T-helper 2 cell (primary cell): ENCODE measurements at places on chromosomes 6 and 20.

DNA sequence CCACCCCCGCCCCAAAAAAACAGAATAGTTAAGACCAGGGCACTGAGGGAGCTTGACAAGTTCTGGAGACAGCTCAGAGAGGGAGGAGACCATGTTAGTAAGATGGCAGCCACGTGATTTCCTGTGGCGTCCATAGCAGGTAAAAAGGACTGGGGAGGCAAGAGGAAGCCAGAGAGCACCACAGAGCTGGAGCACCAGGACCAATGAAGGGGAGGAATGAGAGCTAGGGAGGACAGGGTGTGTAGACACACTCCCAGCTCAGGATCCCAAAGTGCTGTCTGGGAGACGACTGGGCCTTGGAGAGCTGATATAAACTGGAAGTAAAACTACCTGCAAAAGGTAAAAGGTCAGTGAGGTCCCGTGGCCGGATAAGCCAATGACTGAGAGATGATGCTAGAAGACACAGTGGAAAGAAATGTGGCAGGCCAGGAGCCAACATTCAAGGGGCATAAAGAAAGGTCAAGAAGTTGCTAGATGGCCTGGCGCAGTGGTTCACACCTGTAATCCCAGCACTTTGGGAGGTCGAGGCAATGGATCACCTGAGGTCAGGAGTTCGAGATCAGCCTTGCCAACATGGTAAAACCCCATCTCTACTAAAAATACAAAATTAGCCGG is 39.0 kb downstream of the SLC23A2 start:
- peak; percentile 51 for DNase-seq

- no peak for DNase-seq
Measured at GRCh38 chr20:35503841-35504561, 25.5 kb downstream of the C20orf173 start.

GRCh38 chr20:51174536-51174935 is 151.6 kb upstream of the KCNG1 start:
- DNase-seq = no peak

DNA sequence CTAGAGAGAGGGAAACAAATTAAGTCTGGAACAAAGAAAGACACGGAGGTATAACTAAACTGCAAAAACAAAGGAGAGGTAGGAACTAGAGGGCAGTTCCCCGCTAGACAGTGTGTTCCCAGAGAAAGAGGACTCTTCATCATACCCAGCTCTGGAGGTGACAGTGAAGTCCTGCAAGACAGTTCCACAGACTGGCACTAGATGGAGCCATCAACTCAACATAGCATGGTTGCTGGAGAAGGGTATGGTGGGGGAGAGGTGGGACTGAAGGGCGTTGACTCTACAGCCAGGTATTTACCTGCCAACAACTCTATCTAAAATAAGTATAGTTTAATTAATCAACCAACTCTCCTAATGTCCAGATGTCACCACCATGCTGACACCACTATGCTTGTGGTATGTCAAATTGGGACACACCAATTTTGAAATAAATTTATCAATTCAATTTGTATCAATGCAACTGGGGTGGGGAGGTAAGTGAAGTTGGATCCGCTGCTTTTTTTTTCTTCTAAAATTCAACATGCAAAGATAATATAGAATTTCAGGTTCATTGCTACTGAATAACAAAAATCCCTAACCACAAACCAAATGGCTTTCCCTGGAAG is 9.7 kb downstream of the BACH2 start:
- DNase-seq = no peak

DNA sequence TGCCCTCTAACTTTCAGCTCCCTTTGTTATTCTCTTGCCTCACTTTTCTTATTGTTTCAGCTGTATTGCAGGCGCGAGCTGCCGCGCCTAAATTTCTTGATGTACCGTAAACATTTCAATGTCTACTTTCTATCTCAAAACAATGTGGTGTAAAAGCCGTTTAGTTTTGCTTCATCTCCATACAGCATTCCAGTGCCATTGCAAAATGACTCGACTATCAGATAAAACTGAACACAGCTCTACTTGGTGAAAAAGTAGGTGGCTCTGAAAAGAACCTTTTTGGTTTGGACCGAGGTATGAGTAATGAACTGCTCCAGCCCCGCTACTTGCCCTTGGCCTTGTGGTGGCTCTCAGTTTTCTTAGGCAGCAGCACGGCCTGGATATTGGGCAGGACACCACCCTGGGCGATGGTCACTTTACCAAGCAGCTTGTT is 74.6 kb downstream of the OR2B2 start:
- DNase-seq = no peak

- DNase-seq = no peak
Measured at GRCh38 chr6:42571611-42572342, 7.9 kb downstream of the UBR2 start.

GRCh38 chr6:166573511-166574216 is 12.8 kb downstream of the RAMACL start:
- no peak for DNase-seq

- DNase-seq = no peak
Measured at GRCh38 chr6:44261581-44261980, 3.8 kb downstream of the NFKBIE start.

DNA sequence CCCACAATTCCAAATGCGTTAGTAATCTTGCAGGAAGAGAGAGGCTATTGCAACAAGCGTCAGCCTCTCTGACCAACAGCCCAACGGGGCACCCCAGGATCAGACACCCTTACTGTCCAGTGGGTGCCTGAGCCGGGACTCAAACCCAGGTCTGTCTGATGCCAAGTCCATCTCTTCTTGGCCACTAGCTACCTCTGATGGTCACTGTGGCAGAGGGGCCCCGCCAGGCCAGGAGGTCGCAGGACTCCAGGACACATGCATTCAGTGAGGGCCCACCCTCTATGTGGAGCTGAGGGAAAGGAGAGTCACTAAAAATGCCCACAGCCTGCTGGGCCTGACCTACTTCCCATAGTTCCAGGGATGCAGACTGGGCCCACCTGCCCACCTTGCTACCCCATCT is 83.3 kb downstream of the PREX1 start:
- no peak for DNase-seq

DNA sequence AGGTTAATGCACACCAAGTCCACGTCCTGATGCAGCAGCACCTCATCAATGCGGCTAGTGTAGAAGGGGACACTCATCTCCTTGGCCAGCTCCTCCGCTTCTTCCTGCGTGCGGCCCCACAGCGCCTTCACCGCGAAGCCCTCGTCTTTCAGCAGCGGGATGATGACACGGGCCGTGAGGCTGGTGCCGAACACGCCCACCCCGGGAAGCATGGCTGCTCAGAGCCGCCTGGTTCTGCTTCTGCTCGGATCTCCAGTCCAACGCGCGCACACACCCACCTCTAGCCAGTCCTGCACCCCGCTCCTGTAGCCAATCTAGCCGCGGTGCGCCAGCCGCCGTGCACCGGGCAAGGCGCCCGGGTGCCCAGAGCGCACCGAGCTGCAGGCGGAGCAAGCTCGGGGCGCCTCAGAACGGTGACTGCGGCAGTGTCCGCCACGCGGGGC is 700 bp downstream of the GFOD1 start:
- no peak for DNase-seq

DNA sequence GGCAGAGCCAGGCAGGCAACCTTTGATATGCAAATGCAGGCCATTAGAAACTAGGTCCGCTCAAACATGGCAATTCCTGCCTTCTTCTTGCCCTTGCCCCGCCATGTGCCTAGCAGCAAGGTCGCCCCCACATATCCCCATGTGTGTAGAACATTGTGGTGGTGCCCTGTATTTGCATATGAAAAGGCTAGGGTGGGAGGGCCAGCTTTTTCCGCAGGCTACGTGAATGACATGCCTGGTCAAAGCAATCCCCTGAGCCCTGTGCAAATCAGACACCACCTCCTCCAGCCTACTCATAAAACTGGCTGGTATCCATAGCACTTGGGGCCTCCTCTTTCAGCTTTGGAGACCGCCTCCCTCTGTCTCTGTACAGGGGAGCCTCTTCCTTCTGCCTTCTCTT is 31.6 kb downstream of the GSTA2 start:
- DNase-seq = no peak

DNA sequence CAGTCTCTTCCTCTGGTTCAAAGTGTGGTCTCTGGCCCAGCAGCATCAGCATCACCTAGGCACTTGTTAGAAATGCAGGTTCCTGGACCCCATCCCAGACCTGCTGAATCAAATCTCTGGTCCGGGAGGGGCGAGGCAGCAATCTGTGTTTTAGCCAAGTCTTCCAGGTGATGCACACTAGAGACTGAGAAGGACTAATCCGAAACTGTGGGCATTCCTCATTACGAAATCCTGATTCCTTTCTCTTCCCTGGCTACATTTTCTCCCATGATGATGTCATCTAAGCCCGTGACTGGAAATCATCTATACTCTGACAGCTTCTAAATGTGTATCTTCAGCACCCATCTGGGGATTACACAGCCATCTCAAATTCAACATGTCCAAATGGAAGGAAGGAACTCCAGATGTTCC is 39.7 kb upstream of the PRND start:
- DNase-seq = no peak

DNA sequence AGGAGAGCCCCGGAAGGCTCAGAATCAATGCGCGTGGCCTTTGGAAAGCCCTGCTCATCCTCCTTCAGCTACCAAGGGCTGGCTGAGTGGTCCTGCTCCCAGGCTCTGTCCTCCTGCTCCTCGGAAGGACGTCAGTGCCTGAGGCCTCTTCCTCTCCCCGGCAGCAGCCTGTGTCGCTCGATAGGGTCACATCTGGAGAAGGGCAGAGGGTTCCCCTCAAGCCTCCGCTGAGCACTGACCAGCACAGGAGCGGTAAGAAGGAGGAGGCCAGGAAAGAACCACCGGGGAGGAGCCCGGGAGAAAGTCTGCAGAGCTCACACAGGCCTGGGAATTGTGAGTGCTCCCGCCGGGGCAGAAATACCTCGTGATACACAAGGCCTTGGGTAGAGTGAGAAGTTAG is 21.2 kb downstream of the KIF25 start:
- DNase-seq = no peak

DNA sequence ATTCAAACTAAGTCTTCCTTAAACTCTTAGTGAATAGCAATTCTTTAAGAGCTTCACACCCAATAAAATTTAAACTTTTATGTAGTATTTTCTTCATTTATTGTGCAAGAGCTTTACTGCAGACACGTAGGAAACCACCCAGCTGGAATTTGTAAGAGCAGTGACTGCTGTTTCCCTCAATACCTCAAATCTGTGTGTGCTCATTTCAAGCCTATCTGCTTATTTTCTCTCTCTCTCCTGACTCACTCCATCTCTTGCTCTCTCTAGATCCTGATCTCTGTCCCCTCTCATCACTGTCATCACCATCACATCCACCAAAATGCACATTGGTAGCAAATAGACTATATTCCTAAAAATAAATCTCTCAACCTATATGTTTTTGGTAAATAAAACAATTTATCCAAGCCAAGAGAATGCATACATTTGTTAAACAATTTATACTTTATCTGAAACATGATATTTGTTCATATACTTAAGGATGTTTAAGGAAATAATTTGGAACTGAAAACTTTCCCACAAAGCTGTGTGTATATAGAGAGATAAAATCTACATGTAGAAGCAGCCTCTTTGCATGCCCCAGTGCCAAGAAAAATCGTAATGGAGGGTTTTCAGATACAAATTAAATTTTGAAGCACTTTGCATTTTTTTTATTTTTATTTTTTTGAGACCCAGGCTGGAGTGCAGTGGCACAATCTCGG is 273.0 kb downstream of the TFAP2A start:
- no peak for DNase-seq

GRCh38 chr6:74181471-74181870 is 485.5 kb downstream of the CD109 start:
- DNase-seq = no peak

DNA sequence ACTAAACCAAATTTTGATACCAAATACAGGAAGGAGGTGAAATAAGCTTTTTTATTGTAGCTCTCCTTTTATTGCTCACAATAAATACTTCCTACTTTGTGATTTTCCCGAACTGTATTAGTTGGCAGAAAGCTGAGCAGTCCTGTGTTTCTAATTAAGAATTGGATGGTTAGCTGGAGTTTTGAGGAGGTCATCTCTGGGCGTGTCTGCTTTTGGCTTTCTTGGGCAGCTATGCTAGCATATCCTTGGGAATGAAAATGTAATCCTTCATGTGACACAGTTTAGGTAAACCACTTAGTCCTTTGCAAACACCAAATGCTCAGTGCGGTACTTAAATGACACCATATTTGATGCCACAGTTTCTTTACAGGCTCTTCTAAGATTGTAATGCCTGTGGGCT is 67.5 kb downstream of the MTHFD1L start:
- no peak for DNase-seq

- DNase-seq = no peak
Measured at GRCh38 chr6:128310451-128310850, 209.9 kb downstream of the PTPRK start.

GRCh38 chr6:3176562-3177355 is 19.4 kb upstream of the TUBB2A start:
- no peak for DNase-seq

DNA sequence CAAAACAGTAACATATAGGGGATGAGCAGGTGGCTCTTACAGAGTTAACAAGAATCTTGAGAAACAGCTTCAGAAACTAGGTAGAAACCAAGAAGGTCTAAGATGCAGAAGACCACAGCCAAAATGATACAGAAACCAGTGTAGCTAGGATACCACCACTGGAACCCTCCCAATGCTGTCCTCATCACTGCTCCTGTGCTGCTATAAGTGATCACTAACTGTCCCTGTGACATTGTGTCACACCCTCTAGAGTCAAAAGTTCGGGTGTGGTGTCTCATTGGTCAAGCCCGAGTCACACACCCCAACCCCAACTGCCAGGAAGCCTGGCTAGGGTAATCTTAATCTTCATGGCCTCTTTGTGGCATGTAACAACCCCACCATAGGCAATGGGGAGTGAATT is 153.1 kb downstream of the RCAN2 start:
- DNase-seq = no peak

DNA sequence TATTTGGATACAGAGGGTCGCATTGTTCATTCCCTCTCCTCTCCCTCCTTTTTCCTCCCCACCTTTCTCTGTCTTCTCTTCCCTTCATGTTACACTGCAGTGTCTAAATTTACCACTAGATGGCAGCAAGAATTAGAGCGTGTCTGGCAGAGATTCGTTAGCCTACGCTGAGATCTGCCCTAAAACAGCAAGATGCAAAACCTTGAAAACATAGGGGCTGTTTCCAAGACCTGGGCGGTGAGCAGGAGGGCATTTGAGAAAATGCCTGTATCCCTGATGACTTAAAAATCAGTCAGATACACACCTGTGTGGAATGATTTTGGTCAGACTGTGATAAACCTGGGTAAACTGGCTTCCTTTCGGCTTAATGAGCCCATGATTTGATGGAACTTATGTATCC is 101.5 kb upstream of the ISM1 start:
- no peak for DNase-seq

DNA sequence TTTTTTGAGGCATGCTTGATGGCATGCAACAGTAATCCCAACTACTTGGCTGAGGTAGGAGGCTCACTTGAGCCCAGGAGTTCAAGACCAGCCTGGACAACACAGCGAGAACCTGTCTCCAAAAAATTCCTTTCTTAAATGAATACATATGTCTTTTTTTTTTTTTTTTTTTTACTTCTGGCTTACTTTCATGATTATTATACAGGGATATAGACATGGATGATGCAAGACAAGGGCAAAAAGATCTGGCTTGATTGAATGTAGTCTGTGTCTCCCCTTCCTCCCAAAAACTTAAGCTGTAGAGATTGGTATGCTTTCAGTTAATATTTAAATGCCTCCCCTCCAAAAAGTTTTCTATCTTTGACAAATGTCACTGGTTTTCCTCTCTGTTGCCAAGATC is 7.6 kb downstream of the SNX3 start:
- DNase-seq = no peak

GRCh38 chr6:148223424-148223842 is 119.2 kb upstream of the SASH1 start:
- DNase-seq = no peak
